ENCODE measurements at places on chromosomes 3 and 15.

DNA sequence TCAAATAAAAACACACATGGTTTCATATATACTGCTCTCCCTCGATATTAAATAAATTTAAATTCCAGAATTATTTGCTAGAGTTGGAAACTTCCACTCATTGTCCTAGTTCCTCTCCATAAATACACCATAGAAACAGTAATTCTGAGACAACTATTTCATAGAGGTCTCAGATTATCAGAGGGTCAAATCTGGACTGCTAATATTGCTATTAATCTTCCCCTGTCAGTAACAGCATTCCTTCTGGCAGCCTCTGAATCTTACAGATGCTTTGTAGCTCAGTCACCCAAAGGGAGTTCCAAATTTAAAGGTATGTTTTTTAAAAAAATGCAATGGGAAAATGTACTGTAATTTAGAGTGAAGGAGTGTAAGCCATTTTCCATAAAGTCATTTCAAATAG lies 428.8 kb downstream of the PYDC2 start:
- peak; percentile 73 for DNase-seq

GRCh38 chr3:171093462-171093861 lies 66.9 kb upstream of the SLC2A2 start:
- DNase-seq: no peak

- DNase-seq: no peak
These were observed 11.7 kb upstream of the TCF12 start for GRCh38 chr15:56906766-56907165.

- DNase-seq: no peak
These were observed 34.2 kb downstream of the MAGEF1 start for GRCh38 chr3:184677344-184678316.

DNA sequence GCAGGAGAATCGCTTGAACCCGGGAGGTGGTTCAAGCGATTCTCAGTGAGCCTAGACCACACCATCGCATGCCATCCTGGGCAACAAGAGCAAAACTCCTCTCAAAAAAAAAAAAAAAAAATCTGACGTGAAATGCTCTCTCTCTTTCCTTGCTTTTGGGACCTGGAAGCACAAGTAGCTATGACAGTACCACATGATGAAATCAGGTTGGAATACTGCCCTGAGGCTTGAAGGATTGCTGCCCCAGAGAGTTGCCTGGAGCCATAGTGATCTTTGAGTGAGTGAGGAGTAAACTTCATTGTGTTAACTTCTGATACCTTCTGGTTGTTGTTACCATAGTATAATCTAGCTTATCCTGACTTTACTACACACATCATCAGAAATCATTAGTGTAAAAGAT lies 23.3 kb downstream of the AKAP13 start:
- DNase-seq: peak; percentile 85

GRCh38 chr3:72395776-72396311 lies 452.4 kb downstream of the SHQ1 start:
- DNase-seq: no peak

DNA sequence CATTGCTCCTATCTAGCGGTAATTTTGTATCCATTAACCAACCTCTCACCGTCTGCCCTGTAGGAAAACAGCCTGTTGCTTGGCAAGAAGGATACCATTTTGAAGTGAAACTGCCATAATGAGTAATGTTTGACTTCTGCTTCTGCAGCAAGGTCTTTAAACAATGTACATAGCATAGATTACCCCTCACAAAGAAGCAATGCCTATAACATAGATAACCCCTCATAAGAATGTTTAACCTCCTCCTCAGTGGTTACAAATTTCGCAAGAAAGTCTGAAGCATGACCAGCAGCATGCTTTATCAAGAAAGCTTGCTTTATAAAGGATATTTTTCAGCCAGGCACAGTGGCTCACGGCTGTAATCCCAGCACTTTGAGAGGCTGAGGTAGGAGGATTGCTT lies 61.2 kb upstream of the MFGE8 start:
- no peak for DNase-seq

GRCh38 chr3:30232142-30232541 lies 374.3 kb upstream of the TGFBR2 start:
- DNase-seq: peak; percentile 81

DNA sequence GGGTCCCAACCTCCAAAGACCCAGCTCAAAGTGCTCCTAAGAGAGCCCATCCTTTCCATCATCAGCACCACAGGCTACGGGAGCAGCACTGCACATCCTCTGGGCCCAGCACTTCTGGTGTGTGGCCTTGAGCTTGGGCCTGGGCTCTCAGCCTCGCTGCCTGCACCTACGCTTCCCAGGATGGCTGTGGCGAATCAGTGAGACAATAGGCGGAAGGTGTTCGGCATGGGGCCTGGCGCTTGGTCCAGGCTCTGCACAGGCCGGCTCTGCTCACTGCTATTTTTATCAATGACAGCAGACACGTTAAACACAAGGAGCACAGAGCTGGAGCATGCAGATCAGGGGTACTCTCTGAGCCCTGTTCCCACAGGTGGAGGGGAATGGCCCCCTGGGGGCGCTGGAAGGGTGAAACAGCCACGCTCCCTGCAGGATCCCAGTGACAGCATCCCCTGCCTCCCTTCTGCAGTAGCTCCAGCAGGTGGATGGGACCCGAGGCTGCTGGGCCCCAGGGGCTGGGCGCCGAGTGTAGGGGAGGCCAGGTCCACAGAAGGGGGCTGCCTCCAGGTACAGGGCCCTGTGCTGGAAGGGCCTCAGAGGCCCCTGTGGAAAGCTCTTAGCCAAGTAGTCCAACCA lies 90.0 kb upstream of the RPL32 start:
- no peak for DNase-seq

DNA sequence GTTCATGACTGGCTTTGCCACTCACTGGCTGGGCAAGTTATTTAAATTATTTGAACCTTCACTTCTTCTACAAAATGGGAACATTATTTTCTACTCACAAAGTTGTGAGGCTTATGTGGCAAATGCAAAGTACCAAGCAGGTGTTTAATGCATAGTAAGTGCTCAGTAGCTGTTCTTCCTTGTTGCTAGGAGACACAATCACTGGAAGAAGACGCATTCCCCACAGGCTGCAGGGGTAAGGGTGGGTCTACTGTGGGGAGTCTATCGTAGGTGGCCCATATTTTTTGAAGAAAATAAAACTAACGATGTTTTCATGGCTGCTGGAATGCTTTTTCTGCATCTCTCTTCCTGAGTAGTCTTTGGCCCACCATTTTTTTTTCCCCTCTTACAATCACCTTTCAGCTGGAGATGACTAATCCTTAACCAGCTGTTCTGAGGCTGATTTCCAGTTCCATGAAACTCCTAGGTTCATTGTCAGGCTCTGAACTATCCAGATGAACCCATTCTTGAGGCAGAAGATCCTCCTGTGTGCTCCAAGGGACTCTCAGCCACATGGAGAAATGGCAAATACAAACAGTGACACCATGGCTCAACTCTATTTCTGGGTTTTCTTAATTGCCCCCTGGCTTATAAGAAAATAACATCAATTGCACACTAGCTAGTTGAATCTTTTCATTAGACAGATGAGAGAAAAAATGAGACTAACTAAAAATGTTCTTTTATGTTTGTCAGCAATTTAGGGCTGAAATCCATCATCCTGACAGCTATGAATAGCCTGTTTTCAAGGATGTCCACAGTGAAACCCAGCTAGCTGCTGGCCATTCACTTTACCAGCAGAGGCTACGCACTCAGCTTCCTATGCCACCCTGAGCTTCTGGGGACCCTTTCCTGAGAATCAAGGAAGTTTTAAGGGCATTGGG lies 108.3 kb upstream of the ETV5 start:
- peak; percentile 28 for DNase-seq

GRCh38 chr3:12396471-12396870 lies 87.8 kb upstream of the TSEN2 start:
- no peak for DNase-seq

GRCh38 chr3:39879581-39879980 lies 70.2 kb downstream of the MYRIP start:
- no peak for DNase-seq

- DNase-seq: peak; percentile 43
These were observed 100.3 kb downstream of the FSIP1 start for GRCh38 chr15:39682366-39682765.

DNA sequence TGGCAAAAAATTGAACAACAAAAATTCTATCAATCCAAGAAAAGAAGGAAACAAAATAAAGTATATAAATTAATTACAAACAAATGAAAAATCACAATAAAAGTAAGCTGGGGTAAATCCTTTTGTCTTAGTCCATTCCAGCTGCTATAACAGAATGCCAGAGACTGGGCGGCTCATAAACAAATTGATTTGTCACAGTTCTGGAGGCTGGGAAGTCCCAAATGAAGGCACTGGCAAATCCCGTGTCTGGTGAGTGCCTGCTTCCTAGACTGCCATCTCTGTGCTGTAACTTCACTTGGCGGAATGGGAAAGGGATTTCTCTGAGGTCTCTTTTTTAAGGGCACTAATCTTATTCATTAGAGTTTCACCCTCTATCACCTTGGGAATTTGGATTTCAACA lies 53.6 kb upstream of the RPL35A start:
- no peak for DNase-seq

DNA sequence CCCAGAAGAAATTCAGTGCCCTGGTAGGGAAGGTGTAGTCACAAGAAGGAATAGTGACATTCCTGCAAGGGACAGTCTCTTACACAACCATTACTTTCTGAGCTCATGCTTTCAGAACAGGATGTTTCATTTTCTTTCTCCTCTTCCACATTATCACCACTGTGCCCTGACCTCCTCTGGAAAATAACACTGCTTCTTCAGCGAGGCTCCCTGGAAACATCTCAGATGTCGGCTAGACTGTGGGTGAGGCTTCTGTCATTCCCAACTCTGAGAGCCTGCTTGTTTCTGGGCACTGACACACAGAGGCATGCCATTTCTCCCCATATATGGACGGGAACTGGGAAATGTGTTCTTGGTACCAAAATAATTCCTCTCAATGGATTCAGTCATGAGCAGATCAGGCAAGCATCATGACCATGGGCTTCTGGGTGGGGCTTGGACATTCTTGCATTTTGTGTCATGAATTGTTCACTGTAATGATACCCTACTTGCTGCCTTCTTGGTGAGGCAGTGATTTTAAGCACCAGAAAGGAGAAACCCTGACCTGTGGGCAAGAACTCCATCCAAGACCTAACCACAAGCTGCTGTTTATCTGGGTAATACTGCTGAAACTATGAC lies 14.3 kb upstream of the TNFAIP8L3 start:
- DNase-seq: peak; percentile 85

- DNase-seq: no peak
These were observed 13.5 kb downstream of the RAB8B start for GRCh38 chr15:63202861-63203260.

DNA sequence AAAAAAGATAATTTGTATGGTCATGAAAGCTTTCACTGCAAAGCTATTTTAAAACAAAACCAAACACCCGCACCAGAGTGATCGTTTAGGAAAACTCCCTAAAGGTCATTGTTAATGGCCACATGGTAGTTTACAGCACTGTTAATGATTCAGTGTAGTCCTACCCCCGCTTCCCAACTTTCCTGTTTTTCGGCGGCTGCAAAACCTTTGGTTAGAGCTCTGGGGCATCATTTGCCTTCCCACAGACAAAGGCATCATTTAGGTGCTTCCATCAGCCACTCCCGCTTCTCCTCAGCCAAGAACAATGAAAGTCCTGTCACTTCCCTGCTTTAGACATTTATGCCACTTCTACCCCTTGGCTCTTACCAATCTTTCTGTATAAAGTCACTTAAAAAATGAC lies 10.6 kb downstream of the MELTF start:
- no peak for DNase-seq

GRCh38 chr3:183158113-183158512 lies 4.4 kb downstream of the LAMP3 start:
- no peak for DNase-seq

DNA sequence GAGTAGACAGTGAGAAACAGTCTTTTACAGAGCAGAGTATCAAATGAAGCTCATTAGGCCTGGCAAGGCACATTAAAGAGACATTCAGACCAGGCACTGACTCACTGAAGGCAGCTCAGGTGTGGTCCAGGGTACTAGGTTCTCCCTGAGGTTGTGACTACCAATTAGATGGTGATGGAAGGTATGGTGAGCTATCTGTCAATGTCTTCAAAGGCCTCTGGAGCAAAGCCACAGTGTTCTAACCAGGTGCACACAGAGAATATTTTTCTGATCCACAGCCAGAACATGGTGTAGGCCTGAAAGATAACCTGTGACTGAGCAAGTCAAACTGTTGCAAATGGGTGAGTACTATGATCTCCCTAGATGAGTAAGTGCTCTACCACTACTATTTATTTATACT lies 51.5 kb downstream of the EOMES start:
- DNase-seq: no peak

- no peak for DNase-seq
These were observed 55.4 kb upstream of the ARHGEF3 start for GRCh38 chr3:56857178-56857577.

- DNase-seq: no peak
These were observed 9.5 kb upstream of the RPLP1 start for GRCh38 chr15:69443032-69443611.

DNA sequence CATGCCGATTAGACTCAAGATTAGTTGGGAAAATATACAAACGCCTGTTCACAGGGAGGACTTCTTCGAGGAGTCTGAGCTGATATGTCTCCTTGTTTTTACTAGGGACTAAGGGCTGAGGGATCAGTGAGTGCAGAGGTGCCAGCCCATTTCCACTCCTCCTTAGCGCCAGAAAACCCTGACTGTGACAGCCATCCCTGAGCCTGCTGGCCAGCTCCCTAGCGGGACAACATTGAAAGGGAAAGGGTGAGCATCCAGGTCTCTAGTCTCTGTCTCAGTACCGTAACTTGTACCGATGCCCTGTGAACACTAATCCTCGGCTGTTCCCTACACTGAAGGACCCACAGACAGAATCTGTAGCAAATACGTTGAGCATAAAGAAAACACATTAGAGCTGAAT lies 243.4 kb downstream of the WNT5A start:
- DNase-seq: no peak

- DNase-seq: no peak
These were observed 272.9 kb upstream of the DPH6 start for GRCh38 chr15:35818846-35819245.

DNA sequence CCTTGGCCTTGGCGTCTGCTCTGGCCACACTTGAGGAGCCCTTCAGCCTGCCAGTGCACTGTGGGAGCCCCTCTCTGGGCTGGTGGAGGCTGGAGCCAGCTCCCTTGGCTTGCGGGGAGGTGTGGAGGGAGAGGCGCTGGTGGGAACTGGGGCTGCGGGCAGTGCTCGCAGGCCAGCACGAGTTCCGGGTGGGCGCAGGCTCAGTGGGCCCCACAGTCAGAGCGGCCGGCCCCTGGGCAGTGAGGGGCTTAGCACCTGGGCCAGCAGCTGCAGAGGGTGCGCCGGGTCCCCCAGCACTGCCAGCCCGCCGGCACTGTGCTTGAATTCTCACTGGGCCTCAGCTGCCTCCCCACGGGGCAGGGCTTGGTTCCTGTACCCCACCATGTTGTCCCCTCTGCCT lies 68.7 kb upstream of the KCNAB1 start:
- DNase-seq: no peak
